ENCODE measurements at places on chromosomes 5 and 9.
A peak's percentile ranks its signal among the peaks of the same experiment; 100 is the strongest.

GRCh38 chr9:108270051-108270450 is 585.7 kb downstream of the ACTL7B start:
- peak; percentile 22 for DNase-seq

GRCh38 chr5:54703565-54704255 is 186.2 kb downstream of the SNX18 start:
- no peak for DNase-seq

DNA sequence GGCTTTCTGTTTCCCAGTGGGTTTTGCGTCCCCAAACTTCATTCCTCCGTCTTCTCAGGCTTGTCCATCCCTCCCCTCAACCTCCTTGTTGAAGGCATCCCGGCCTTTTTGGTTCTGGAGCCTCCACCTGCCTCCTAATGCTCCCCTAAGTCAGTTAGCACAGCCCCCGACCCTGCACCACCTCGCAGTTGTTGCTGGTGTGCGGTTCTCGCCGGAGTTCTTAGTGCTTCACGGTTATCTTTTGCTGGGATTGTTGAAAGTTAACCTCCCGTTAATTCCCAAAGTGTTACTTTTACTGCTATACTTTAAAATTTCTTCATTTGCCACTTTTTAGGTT is 447 bp downstream of the UBLCP1 start:
- DNase-seq: no peak

DNA sequence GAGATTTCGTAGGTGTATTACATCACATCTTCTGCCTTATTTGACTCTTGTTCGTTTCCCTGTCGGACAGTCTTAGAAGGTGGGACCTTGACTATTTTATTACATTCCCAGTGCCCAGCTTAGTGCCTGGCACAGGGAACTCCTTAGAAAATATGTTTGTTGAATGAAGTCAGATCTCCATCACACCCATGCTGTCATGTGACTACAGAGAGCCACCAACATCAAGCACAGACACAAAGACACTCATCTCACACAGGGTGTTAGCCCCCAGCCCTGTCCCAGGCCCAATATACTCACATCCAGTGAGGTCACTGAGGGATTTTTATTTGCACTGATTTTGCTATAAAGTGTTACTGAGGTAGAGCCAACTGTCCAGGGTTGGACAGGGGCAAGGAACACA is 692 bp upstream of the SRA1 start:
- DNase-seq: no peak

GRCh38 chr5:91957666-91958065 is 574.5 kb upstream of the ARRDC3 start:
- DNase-seq: no peak

All from SJCRH30 (cell line).